ENCODE measurements at places on chromosomes 5 and 9.

GRCh38 chr5:1520791-1521453 lies 2.8 kb downstream of the LPCAT1 start:
- DNase-seq = no peak

DNA sequence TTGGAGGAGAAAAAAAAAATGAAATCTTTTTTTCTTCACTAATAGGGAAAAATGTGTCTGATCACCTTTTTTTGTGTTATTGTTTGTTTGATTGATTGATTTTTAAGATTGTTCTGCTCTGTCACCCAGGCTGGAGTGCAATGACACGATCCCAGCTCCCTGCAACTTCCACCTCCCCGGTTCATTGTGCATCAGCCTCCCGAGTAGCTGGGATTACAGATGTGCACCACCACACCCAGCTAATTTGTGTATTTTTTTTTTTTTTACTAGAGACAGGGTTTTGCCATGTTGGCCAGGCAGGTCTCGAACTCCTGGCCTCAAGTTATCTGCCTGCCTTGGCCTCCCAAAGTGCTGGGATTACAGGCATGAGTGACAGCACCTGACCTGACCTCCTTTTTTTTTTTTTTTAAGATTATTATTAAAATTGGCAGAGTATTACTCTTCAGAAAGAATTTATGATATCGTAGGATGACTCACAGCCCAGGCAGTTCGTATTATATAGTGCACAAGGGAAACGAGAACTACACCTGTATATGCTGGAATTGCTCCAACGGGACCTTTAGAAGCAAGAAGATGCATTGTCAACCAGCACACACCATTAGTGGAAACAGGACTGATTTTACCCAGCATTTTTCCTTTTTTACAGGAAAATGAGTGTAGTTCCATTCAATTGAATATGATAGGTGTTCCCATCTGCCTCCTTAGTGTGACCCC lies 27.7 kb downstream of the FUBP3 start:
- DNase-seq = no peak

DNA sequence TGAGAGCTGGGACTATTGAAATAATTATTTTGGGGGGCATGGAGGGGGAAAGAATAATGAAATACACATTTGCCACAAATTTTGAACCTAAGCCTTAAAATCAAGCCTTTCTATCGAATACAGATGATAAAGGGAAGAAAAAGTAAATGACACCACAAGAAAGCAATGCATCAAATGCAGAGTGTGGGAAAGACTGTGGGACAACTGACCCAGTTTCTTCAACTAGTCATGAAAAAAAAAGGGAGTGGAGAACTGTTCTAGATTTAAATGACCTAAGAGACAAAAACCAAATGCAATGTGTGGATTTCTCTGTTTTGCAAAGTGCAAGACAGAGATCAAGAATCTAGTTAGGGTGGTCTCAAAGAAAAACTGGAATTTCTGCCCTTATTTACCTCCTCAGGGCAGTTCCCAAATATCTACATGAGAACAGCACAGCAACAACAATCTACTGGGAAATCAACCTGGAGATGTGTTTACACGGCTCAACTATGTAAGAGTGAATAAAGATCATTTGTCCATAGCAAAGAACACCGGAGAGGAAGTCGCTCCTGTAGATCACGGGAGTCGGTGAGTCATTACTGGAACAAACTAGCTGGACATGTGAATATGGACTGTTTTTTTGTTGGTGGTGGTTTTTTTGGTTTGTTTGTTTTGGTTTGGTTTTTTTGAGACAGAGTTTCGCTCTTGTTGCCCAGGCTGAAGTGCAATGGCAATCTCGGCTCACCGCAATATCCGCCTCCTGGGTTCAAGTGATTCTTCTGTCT lies 145.9 kb downstream of the DROSHA start:
- no peak for DNase-seq

- no peak for DNase-seq
Observed at GRCh38 chr5:124279146-124279876, 467.1 kb downstream of the ZNF608 start.

DNA sequence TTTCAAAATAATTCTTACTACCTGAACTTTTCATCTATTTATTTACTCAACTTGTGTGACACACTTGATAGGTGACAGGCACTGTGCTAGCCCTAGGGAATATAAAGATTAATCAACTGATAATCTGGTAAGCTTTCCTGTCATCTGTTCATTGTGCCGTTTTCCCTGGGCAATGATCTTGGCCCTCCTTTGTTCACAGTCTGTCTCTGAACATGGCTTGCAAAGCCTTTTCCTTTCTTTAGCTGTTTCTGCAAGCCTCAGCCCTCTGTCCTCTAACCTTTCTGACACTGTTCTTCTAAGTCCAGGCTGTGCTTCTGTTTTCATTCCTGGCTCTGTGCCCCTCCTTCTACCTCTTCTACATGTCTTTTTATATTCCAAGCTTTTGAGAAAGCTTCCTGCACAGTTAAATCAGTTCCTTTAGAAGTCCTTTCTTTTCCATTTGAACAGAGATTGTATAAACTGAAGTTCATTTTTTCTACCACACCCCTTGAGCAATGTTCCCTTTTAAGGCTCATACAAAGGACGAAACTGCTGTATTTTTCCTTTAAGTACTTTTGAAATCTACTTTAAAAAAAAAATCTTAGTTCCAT lies 803.0 kb upstream of the ZNF608 start:
- DNase-seq = no peak

DNA sequence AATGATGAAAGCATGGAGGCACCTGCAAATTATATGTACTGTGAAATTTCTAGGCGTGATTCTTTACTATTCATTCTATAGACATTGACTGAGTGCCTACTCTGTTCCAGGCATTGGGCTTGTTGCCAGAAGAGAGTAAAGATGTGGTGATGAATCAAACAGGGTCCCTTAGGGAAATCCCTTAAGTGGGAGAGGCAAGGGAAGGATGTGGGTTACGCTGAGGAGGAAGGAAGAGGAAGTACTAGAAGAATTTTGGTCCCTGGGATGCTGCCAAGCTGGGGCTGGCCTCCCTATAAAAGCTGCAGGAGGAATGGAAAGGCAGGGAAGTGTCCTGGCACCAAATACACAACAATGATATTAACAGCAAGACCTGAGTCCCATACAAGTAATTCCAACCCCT lies 76.7 kb upstream of the SPOCK1 start:
- no peak for DNase-seq

DNA sequence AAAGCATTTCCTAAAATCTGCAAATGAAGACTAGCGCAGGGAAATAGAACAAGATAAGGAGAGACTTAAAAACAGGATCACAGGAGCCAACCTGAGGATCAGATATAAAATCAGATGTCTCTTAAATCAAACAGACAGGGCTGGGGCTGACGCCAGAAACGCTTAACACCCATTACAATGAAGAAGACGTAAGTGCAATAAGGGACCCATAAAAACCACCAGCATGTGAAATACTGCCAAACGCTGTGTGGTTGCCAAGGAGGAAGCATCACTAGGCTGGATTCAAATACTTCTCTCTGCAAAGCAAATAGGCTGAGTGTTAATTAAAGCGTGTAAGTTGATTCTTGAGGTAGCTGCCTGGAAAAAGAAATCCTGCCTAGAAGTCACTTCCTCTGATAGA lies 74.4 kb upstream of the ATP10B start:
- peak; percentile 97 for DNase-seq

- DNase-seq = no peak
Observed at GRCh38 chr5:107147589-107147988, 523.1 kb downstream of the EFNA5 start.

- no peak for DNase-seq
Observed at GRCh38 chr9:97786341-97786740, 66.7 kb upstream of the FOXE1 start.

GRCh38 chr9:107405511-107405910 lies 84.1 kb downstream of the KLF4 start:
- DNase-seq = no peak

DNA sequence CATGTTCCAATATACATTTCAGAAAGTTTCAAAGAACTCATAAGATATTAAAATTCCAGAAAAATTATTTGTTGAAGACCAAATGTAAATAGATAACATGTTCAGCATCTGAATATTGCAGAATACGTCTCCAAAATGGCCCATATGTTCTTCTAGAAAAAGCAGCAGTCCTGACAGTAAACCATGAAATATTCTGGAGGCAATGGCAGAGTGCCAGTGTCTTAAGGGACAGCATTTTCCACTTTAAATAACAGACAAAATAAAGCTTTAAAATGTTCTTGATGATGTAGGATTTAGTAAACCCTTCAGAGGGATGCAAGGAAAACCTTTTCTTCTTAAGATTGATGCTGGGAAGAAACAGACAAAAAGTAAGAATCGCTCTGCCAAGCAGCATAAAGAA lies 721.0 kb downstream of the NR2F1-AS1 start:
- DNase-seq = no peak

GRCh38 chr5:117776977-117777376 lies 1202.4 kb upstream of the SEMA6A start:
- DNase-seq = no peak

DNA sequence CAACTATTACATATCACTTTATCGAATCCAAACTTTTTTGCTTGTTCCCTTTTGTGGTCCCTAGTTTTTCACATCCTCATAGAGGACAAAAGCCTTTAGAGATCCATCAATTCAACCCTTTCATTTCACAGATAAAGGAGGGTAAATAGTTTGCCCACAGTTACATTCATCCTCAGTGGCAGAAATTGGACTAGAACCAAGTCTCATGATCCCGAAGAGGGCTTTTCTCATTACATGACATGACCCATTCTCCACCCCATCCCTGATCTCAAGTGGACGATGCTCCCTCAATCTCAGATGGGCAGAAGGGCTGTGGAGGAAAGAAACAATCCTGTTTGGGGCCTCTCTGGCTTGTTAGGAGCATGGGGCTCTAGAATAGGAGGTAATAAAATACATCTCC lies 23.1 kb downstream of the TICAM2 start:
- no peak for DNase-seq

DNA sequence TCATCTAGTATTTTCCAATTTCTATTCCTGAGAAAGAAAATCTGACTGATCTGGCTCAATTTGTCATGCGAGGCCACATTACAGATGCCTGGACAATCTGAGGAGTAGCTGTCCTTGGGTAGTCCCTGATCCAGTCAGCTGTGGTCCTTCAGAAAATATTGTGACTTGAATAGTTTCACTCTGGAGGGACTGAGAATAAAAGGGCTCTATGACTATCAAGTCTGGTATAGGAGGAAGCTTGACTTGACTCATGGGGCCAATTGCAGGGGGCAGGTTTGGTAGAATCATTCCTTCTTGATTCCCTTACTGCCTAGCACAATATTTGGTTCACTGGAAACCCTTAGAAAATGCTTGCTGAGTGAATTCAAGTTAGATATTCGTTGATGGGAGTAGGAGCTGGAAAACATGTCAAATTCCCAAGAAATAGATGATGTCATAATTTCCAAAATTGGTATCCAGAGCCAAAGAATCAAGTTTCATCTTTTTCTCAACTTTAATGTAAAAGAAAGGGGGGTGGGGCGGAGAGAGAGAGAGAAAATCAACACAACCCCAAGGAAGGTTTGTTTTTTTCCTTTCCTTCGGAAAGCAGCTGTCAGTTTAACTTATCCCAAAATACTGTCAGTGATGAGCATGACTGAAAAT lies 32.4 kb upstream of the STX17 start:
- no peak for DNase-seq

- DNase-seq = no peak
Observed at GRCh38 chr5:100550531-100551051, 15.4 kb downstream of the FAM174A start.

DNA sequence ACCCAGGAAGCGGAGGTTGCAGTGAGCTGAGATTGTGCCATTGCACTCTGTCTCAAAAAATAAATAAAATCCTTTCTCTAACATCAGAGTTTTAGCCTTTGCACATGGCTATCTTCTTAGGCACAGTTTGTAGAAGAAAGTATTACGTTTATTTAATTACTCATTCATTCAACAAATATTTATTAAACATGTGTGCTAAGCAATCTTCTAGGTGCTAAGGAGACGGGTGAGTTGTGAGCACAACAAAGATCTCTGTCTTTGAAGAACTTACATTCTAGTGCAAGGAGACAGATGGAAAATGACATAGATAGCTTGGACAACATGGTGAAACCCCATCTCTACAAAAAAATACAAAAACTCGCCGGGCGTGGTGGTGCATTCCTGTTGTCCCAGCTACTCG lies 122.3 kb upstream of the MYO10 start:
- no peak for DNase-seq

DNA sequence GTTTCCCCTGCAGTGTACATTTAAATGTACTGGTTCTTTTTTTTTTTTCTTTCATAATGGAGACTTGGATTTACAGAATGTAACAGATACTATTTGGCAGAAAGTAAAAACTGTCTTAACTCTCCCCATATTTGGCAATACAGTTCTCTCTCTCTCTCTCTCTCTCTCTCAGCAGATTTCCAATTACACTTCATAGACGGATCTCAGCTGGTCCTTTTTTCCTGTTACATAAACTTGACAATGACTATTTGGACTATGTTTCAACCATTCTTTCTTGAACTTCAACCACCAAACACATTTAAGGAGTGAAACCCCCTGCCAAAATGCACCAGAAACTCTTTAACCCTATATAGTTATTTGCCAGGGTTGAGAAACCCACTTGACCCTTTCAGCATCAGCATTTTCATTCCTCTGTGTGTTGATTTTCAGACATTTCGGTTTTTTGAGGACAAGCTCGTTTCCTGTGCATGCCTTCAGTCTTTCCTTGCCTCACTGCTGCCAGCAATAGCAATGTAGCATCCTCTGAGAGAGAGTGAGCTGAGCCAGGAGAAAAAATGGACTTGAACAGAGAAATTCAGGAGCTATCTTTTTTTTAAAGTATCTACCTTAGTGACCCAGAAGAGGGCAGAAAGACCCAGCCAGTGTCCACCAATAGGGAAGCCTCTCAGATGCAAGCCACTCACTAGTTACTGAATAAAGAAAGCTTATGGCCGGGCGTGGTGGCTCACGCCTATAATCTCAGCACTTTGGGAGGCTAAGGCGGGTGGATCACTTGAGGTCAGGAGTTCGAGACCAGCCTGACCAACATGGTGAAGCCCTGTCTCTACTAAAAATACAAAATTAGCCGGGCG lies 26.0 kb upstream of the GNA14 start:
- DNase-seq = no peak

GRCh38 chr9:15096972-15097371 lies 186.7 kb upstream of the FREM1 start:
- DNase-seq = no peak

- DNase-seq = no peak
Observed at GRCh38 chr5:17259630-17260257, 42.3 kb downstream of the BASP1 start.

DNA sequence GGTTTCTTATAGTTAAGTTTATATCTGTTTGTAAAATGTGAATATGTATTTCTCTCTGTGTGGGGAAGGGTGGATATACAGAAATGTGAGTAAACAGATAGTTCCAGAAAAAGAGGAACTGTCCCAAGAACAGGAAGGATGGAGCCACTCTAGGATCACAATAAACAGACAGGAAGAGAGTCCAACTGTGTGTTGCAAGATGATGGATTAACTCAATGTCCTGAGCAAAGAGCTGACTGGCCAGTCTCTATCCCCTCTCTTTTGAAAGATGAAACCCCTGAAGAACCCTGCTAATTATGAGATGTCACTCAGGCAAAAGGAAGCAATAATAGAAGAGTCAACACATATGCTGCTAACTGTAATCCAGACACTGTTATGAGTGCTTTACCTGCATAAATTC lies 202.7 kb downstream of the SEMA6A start:
- DNase-seq = no peak

Data from NCI-H2029 treated with DMSO at 0.1 percent for 48 hours (cell line).